GM12878 (cell line): ENCODE measurements at places on chromosomes 16 and 17. TPM values are rescaled to one million over a fixed set of nuclear protein-coding genes. Genes with fewer than 3 reads are reported as not detected.

The PIPOX gene
- total RNA-seq = 1.1 and 1.7 TPM in 2 replicates

The SOST gene
- not detected in 2 replicates for total RNA-seq

The GJD3 gene
- total RNA-seq = not detected in 2 replicates

The CFAP119 gene
- total RNA-seq = 5.8 and 7.3 TPM in 2 replicates

The PRR29 gene
- 0.26 TPM in 1 of 2 replicates, not detected in the other for total RNA-seq

The FNDC8 gene
- total RNA-seq = 0.15 TPM in 1 of 2 replicates, not detected in the other

The TBX4 gene
- not detected in 2 replicates for total RNA-seq

The ANKRD40CL gene
- not detected in 2 replicates for total RNA-seq

The DNAH2 gene
- total RNA-seq = not detected in 2 replicates

- H3K27ac ChIP-seq = no peak overlapping the region
- H3K27me3 ChIP-seq = no peaks in the 10 kb centered on the region
- no peak overlapping the region for H3K4me3 ChIP-seq
- no peaks in the 10 kb centered on the region for H3K4me1 ChIP-seq
- no peak for DNase-seq
- no peaks in the 10 kb centered on the region for H3K36me3 ChIP-seq
Observed at GRCh38 chr16:21001262-21001661, 100.7 kb downstream of the LYRM1 start.

GRCh38 chr17:31743797-31744196 lies 115.2 kb downstream of the COPRS start:
- no peaks in the 10 kb centered on the region for H3K36me3 ChIP-seq
- no peak overlapping the region for H3K27ac ChIP-seq
- H3K4me3 ChIP-seq = no peak overlapping the region
- no peak for DNase-seq
- H3K4me1 ChIP-seq = no peaks in the 10 kb centered on the region

DNA sequence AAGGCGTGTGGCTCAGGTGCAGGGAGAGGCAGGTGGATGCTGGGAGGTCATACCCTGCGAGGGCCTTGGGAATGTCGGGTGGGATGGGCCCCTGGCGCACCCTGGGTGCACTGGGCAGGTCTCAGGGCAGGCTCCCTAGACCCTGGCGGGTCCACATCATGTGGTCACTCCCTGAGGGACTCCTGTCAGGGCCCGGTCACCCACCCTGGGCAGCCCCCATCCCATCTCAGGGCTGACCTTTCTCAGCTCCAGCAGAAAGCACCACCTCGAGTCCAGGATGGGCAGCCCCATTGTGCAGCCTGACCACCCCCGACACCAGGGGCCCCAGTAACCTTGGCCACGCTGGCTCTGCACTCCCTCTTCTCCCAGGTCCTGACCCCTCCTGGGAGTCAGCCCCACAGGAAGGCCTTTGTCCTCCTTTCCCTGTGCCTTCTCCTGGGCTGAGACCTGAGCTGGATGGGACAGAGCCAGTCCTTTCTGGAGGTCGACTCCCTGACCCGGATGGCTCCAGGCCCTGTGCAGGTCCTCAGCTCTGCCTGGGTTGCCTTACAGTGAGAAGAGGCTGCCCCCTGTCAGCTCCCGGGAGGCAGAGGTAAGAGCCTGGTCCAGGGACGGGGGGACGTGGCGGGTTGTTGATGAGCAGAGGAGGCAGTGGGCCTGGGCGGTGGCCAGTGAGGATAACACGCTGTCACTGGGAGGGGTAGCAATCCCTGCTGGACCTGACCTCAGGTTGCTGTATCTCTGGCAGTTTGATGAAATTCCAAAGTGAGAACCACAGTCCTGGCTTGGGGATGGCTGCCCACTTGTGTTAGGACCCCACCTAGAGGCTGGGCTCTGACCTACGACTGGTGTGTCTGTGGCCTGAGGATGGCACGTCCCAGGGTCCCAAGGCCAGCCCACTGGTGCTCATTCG lies 77.9 kb downstream of the GOSR1 start:
- no peaks in the 10 kb centered on the region; the same call in 1 of the 2 replicates for H3K27me3 ChIP-seq
- no peak overlapping the region for H3K27ac ChIP-seq
- no peaks in the 10 kb centered on the region for H3K36me3 ChIP-seq
- no peak for DNase-seq

DNA sequence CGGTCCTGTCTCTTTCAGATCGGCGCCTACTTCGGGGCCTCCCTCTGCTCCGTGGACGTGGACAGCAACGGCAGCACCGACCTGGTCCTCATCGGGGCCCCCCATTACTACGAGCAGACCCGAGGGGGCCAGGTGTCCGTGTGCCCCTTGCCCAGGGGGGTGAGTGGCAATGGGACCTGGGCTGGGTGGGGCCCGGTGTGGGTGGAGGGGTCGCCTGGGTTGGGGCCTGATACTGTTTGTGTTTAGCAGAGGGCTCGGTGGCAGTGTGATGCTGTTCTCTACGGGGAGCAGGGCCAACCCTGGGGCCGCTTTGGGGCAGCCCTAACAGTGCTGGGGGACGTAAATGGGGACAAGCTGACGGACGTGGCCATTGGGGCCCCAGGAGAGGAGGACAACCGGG lies 37.7 kb downstream of the ITGAM start:
- H3K4me1 ChIP-seq = peaks cover 4% of the 10 kb centered on the region; the same call in 1 of the 2 replicates
- H3K27me3 ChIP-seq = no peaks in the 10 kb centered on the region
- H3K27ac ChIP-seq = no peak overlapping the region
- no peak overlapping the region for H3K4me3 ChIP-seq

DNA sequence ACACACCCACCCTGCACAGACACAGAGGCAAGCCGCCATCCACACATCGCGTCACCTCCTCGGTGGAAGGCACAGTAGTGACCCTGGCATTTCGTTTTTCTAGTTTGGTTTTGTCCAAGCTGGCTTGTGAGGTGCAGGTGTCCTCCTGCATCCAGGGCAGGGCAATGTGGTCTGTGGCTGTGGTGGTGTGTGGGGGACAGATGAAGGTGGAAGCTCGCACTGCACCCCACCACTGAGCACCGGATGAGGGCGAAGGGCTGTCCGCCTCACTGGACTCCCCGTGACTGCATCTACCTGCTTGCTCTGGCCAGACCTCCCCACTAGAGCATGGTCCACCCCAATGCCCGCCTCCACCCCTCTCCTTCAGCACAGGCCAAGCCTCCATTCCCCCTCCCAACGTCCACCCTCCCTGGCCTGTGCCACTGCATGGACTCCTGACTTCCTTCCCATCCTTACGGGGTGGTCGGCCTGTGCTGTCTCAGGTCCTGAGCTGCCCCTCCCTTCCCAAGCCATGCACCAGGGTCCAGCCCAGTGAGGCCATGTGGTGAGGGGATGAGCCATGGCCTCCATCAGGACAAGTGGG lies 78.8 kb upstream of the CBX4 start:
- H3K36me3 ChIP-seq = no peaks in the 10 kb centered on the region
- no peak for DNase-seq
- no peaks in the 10 kb centered on the region; the same call in 1 of the 2 replicates for H3K27me3 ChIP-seq
- H3K4me3 ChIP-seq = no peak overlapping the region
- no peak overlapping the region for H3K27ac ChIP-seq

DNA sequence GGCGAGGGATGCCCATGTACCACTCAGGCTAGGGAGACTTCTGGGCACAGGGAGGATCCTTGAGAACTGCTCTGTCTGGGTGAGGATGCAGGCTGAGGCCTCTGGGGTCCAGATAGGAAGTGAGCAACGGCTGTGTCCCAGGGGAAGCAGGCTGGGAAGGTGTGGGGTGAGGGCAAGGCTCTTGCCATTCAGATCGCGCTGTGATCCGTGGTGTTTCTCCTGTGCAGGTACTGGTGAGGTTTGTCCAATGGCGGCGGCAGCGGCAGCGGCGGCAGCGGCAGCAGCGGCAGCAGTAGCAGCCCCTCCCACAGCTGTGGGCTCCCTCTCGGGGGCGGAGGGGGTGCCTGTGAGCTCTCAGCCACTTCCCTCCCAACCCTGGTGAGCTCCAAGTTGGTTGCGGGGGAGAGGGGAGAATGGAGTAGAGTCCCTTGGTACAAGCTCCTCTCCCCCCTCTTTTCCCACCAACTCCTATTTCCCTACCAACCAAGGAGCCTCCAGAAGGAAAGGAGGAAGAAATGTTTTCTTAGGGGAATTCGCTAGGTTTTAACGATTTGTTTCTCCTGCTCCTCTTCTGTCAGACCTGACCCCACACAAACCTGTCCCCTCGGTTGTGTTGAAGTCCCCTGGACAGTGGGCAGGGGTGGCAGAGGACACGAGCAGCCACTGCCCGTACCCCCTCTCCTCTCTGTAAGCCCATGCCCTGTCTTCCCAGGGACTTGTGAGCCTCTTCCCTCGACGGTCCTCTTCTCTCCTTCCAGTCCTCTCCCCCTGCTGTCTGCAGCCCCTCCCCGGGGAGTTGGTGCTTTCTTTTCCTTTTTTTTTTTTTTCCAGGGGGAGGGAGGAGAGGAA lies 1.9 kb upstream of the PRRT2 start:
- DNase-seq = no peak
- H3K27ac ChIP-seq = peak overlapping the region; percentile 1; the same call in 1 of the 2 replicates
- H3K27me3 ChIP-seq = no peaks in the 10 kb centered on the region
- peaks cover 13% of the 10 kb centered on the region for H3K36me3 ChIP-seq
- H3K4me3 ChIP-seq = peak overlapping the region; percentile 85; the same call in 1 of the 2 replicates

DNA sequence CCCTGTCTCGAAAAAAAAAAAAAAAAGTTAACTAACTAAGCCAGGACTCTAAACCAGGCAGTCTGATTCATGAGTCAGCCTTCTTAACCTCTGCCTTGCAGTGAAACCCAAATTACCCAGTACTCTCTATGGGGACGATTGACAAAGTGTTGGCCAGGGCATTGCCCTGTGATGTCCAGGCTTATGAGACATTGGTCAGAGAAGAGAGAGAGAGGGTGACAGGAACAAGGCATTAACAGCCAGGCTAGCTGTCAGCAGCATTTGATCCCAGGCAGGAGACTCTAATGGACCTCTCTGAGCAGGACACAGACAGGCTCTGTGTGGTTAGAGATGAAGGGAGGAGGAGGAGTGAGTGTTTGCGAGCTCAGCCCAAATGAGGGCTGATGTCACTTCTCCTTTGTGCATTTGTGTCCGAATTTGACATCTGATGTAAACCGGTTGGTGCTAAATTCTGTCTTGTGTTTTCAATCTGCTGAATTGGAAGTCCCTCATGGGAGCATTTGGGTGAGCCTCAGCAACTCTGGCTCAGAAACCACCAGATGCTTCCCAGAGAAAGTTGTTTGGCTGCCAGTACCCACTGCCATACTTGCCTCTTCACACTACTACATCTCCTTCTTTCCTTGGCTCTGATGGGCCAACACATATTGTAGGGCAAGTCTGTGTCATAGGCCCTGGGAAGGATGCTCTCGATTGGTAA lies 4.3 kb upstream of the MYL4 start:
- DNase-seq = peak; percentile 77
- H3K36me3 ChIP-seq = no peaks in the 10 kb centered on the region

DNA sequence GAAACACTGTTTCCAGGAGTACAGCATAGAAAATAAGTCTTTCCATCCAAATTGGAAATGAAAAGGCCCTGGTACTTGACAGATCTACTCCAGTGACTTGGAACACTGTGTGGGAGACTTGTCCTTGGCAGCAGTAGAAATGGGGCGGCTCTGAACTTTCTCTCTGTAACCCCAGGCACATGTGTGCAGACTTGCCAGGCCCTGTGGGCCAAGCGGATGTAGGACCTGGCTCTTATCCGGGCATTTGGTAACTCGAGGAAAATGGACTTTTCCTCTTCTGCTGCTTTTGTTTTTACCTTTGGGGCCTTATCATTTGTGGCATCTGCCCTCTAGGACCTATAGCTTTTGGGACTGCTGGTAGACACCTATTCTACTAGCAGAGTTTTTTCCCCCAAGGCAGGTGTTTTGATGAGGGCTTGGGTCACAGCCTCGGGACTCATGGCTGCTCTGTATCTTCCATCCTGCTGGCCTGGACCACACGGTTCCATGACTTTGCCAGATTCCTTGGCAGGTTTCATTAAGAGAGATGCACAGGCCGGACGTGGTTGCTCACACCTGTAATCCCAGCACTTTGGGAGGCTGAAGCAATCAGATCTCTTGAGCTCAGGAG lies 43.5 kb downstream of the SMPD3 start:
- no peak overlapping the region for H3K27ac ChIP-seq
- no peaks in the 10 kb centered on the region for H3K4me1 ChIP-seq
- no peak for DNase-seq
- no peak overlapping the region for H3K4me3 ChIP-seq

- no peak overlapping the region for H3K27ac ChIP-seq
- H3K36me3 ChIP-seq = peaks cover 5% of the 10 kb centered on the region
- no peak for DNase-seq
- no peaks in the 10 kb centered on the region for H3K4me1 ChIP-seq
Observed at GRCh38 chr16:19691161-19691711, 26.8 kb downstream of the KNOP1 start.

GRCh38 chr17:1800240-1800639 lies 29.5 kb downstream of the SMYD4 start:
- H3K4me1 ChIP-seq = no peaks in the 10 kb centered on the region
- no peak for DNase-seq
- no peaks in the 10 kb centered on the region for H3K27me3 ChIP-seq
- H3K4me3 ChIP-seq = no peak overlapping the region
- H3K36me3 ChIP-seq = peaks cover 24% of the 10 kb centered on the region
- H3K27ac ChIP-seq = no peak overlapping the region

DNA sequence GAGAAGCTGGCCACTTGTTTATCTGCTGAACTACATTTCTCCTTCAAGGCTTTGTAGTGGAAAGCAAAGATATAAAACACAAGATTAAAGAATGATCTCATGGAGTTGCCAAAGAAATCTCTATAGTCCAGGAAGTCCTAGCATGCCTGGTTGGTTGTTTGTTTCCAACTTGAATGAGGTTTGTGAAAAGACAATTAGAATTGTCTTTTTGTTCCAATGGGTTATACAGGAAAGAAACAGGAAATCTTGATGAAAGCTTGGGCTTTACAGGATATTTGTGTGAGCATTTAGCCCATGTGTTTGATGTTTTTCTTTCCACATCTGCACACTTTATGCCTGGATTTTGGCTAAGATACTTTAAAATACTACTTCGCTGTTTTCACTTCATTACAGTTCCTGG lies 273.4 kb downstream of the CEP112 start:
- H3K27me3 ChIP-seq = no peaks in the 10 kb centered on the region
- no peak for DNase-seq
- no peak overlapping the region for H3K27ac ChIP-seq
- H3K4me3 ChIP-seq = no peak overlapping the region

GRCh38 chr16:52491216-52491615 lies 55.7 kb downstream of the TOX3 start:
- no peak for DNase-seq
- no peaks in the 10 kb centered on the region for H3K36me3 ChIP-seq
- H3K27me3 ChIP-seq = no peaks in the 10 kb centered on the region
- no peak overlapping the region for H3K27ac ChIP-seq
- H3K4me3 ChIP-seq = no peak overlapping the region
- no peaks in the 10 kb centered on the region for H3K4me1 ChIP-seq

- H3K4me3 ChIP-seq = no peak overlapping the region
- no peak overlapping the region for H3K27ac ChIP-seq
- H3K4me1 ChIP-seq = peaks cover 1% of the 10 kb centered on the region; the same call in 1 of the 2 replicates
- H3K36me3 ChIP-seq = no peaks in the 10 kb centered on the region; the same call in 1 of the 2 replicates
- no peaks in the 10 kb centered on the region for H3K27me3 ChIP-seq
Observed at GRCh38 chr17:79080761-79081290, 6.2 kb downstream of the ENGASE start.

DNA sequence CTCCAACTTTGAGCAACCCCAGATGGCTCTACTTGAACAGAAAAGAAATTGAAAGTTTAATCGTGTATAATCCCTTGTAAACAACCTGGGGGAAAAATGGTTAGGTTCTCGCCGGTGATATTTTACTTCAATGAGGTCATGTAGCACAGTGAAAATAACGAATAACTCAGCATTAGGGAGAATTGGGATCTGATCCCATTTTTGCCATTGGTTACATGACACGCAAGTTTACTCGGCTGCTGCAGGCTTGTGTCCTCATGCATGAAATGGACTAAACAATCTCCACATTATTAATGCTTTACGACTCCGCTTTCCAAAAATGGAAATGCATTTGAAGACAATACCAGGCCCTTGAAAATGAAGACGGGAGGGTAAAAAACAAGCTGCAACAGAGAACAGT lies 45.5 kb upstream of the LRRC37A3 start:
- H3K36me3 ChIP-seq = no peaks in the 10 kb centered on the region
- H3K27ac ChIP-seq = no peak overlapping the region
- no peak for DNase-seq
- H3K4me1 ChIP-seq = peaks cover 24% of the 10 kb centered on the region
